ENCODE measurements at places on chromosomes 4 and X.
A peak's percentile ranks its signal among the peaks of the same experiment; 100 is the strongest.

GRCh38 chrX:10350981-10351380 is 194.2 kb downstream of the CLCN4 start:
- DNase-seq: peak; percentile 68

- DNase-seq: no peak
Observed at GRCh38 chr4:185217408-185217975, 8.1 kb downstream of the SNX25 start.

GRCh38 chr4:40454816-40455215 is 119.7 kb downstream of the CHRNA9 start:
- DNase-seq: no peak

GRCh38 chr4:13309751-13310150 is 174.4 kb downstream of the RAB28 start:
- no peak for DNase-seq

DNA sequence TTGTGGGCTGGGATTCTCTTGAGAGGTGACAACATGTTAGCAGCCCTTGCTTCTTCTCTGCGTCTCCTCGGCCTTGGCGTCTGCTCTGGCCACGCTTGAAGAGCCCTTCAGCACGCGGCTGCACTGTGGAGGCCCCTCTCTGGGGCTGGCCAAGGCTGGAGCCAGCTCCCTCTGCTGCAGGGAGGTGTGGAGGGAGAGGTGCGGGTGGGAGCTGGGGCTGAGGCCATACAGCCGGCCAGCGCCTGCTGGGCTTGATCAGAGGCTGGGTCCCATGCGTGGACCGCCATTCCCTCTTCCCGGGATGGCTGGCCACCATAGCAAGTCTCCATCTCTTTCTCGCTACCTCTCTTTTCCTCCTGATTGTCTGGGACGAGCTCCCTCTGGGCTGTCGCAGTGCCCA is 539.0 kb downstream of the PCDH7 start:
- DNase-seq: no peak

DNA sequence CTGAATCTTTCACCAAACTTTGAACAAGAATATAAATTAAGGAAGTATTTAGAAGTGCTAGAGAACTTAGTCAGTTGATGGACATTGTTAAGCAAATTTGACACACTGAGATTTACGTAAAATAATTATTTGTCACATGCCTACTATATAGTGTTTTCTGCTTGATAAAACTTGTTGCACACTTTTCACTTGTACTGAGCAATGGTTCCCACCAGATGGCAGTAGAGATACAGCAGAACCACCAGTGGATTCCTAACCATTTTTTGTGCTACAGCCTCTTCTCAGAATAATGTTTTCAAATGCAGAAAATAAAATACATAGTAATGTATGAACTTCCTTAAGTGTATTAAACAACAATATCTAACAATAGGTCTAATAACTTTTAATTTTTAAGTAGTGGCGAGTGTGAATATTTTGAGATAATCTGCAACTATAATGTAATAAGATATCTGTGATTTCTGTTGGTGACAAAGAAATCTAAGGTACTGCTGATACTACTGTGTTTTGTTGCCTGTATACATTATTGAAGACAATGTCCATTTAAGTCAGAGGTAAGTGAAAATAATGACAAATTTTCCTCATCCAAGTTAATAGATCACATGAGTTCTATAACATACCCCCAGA is 81.2 kb downstream of the APOOL start:
- DNase-seq: peak; percentile 46

GRCh38 chr4:19241895-19242294 is 1009.8 kb upstream of the SLIT2 start:
- DNase-seq: no peak

- no peak for DNase-seq
Observed at GRCh38 chrX:42229533-42229932, 306.2 kb upstream of the CASK start.

GRCh38 chr4:11470438-11471045 is 41.8 kb upstream of the HS3ST1 start:
- DNase-seq: no peak

GRCh38 chr4:15376594-15376993 is 51.2 kb upstream of the C1QTNF7 start:
- peak; percentile 44 for DNase-seq

- DNase-seq: no peak
Observed at GRCh38 chr4:107751670-107752069, 31.6 kb upstream of the PAPSS1 start.

DNA sequence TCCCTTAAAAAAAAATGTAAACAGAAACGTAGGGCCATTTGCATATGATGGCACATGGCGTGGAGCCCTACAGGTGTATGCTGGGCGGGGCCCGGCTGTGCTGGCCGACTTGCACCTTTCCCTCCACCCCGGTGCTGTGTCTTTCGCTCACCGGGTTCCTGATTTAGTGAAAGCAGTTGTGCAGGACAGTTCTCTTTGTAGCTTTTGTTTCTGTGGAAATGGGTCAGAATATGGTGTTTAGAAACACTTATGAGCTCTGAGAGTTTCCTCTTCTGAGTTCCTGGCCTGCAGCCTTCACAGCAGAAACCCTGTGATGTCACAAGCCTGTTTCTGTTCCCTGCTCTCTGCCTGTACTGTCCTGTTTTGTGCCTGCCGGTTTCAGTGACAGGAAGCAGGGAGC is 22.5 kb upstream of the MSANTD1 start:
- peak; percentile 59 for DNase-seq

DNA sequence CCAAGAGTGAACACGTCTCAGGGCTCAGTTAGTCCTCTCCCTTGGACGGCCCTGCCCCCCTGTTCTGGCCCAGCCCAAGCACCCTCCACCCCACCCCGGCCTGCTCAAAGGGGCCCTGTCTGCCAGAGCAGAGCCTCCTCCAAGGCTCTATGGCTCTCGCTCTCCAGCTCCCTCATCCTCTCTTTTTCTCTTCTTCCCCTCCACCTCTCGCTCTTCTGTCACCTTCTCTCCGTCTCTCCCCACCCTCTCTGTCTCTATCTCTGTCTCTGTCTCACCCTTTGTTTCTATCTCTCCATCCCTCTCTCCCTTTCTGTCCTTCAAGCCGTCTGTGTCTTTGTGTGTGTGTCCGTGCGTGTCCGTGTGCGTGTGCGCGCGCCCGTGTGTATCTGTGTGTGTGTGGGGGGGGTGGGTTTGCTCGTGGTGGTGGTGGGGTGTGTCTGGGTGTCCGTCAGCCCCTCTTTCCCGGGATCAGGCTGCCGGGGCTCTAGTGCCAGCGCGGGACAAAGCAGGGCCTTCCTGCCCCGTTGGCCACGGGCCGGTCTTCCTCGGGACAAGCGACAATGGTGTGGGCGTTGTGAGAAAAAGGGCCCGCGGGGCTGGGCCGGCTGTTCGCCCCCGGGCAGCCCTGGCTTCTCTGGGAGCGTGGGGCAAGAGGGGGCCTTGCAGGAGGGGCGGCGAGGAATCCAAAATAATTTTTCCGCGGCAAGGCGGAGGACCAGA is 8.7 kb downstream of the FRG2 start:
- DNase-seq: peak; percentile 58

- no peak for DNase-seq
Observed at GRCh38 chr4:114017120-114017917, 37.9 kb upstream of the ARSJ start.

DNA sequence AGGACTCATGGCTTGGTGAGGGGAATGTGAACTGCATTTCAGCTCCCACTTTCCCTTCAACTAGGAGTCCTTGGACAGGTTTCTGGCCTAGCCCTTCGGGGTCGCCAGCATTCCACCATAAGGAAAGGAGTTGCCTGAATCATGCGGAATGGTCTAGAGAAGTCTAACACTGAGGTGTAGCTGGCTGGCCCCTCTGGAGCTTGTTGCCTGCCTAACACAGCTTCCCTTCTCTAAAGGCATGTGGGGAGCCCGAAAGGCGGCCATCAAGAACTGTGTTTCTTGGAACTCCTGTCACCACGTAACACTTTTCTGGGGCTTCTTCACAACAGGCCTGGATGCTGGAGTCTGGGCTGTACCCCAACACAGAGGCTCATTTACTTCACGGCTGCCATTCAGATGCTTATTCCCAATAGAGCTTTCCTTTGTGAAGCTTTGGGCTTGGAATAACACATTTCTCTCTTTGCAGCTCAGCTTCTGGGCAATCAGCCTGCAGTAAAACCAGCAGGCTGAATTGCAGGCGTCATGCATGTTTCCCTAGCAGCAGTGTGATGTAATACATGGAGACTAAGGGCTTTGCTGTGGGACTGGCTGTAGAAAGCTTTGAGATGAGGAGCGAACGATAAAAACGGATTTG is 5.4 kb downstream of the GABRQ start:
- no peak for DNase-seq

DNA sequence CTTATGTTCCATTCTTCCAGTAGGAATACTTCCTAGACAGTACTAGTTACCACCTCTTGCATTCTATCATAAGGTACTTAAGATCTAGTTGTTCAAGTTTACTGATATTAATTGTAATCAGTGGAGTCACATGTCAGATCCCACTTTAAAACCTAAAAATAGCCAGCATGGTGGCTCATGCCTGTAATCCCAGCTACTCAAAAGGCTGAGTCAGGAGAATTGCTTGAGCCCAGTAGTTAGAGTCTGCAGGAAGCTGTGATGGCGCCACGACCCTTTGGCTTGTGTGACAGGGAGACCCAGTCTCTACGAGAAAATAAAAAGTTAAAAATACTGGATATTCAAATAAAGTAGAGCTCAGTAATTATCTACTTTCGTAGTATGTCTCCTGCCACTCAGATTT is 57.7 kb downstream of the MAD2L1 start:
- DNase-seq: no peak

GRCh38 chr4:165873298-165874071 is 448 bp downstream of the TLL1 start:
- peak; percentile 87 for DNase-seq

GRCh38 chr4:118260309-118260708 is 92.5 kb downstream of the PRSS12 start:
- no peak for DNase-seq

DNA sequence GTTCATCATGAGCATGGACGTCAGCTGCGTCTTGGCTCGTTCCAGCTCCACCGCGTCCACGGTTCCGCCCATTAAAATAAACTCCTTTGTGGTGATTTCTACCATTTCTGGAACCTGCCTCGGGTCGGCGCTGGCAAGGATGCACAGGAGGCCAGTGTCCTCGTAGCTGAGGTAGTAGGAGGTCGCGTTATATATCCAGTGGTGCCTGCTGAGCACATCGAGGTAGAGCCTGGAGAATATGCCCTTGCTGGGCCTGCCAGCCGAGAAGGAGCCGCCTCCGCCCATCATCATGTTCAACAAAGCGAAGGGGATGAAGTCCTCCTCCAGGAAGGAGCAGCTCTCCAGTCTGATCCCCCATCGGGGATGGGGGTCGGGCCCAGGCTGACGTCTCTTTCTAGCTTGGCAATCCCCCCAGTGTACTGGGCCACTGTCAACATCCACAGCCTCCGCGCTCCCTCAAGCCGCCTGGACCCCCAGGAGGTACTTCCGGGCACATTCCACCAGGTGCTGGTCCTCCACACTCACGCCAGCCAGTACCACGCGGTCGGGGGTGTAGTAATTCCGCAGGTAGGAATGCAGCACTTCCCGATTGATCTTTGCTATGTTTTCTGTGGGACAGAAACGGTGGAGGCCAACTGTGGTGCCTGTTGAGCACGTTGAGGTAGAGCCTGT is 120.9 kb upstream of the GRID2 start:
- DNase-seq: peak; percentile 23

DNA sequence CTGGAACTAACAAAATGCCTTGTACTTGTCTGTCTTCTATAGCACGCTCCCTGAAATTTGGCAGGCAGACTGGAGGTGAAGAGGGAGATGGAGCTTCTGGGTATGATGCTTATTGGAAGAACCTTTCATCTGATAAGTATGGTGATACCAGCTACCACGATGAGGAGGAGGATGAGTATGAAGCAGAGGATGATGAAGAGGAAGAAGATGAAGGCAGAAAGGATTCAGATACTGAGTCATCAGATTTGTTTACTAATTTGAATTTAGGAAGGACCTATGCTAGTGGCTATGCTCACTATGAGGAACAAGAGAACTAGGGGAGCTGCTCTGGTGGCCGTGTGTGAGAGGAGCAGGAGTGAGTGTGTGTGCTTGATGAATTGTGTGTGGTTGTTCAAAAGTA is 13.0 kb downstream of the ZNF330 start:
- no peak for DNase-seq

- no peak for DNase-seq
Observed at GRCh38 chrX:65598559-65599147, 64.1 kb upstream of the LAS1L start.

GRCh38 chr4:107220976-107221375 is 184.9 kb upstream of the DKK2 start:
- no peak for DNase-seq

DNA sequence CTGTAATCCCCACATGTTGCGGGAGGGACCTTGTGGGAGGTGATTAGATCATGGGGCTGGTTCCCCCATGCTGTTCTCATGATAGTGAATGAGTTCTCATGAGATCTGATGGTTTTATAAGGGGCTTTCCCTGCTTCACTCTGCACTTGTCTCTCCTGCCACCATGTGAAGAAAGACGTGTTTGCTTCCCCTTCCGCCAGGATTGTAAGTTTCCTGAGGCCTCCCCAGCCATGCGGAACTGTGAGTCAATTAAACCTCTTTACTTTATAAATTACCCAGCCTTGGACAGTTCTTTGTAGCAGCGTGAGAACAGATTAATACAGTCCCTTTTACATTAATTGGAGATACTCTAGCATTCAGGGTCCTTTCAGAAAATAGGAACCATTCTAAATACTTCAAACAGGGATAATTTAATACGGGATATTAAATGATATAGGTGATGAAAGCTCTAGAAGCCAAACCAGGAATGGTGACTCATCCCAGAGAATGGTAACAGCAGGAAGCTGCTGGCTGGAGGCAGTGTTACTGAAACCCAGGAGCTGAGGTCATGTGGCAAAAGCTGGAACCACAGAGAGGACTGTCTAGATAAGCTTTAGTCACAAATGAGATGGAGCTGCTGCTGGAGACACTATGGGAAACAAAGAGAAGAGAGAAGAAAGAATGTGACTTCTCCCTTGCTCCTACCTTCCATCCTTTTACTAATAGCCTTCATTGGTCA is 57.3 kb downstream of the GSTCD start:
- DNase-seq: no peak

DNA sequence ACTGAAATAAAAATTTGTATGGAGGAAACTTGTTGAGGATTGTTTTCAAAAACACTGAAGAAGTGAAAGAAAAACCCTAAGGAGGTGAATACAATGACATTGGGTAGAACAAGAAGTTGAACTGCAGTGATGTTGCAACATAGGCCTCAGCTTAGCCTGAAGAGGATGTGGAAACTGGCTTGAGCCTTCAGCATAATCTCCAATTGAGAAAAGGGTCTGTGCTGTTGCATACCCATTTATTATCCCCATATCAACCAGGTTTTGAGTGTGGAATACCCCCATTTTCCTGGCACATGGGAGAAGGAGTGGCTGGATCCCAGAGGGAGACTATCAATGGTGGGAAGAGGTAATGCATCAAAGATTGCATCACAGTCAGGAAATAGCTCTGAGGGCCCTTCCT is 695.0 kb upstream of the HS3ST1 start:
- no peak for DNase-seq

GRCh38 chr4:145882604-145883003 is 56.0 kb downstream of the ZNF827 start:
- DNase-seq: peak; percentile 74
